ENCODE measurements at places on chromosomes 11 and 22. TPM values are rescaled to one million over a fixed set of nuclear protein-coding genes. Genes with fewer than 3 reads are reported as not detected.

Gene MS4A14
- not detected for total RNA-seq

Gene DENND5A
- total RNA-seq, result 57.7 TPM

Gene MS4A3
- not detected for total RNA-seq

Gene IRAG1
- total RNA-seq, result 0.13 TPM

Gene GDPD4
- total RNA-seq, result not detected

Gene MYOD1
- not detected for total RNA-seq

Gene SLC22A8
- not detected for total RNA-seq

- no peak for DNase-seq
Observed at GRCh38 chr22:44535362-44536095, 37.5 kb upstream of the RTL6 start.

DNA sequence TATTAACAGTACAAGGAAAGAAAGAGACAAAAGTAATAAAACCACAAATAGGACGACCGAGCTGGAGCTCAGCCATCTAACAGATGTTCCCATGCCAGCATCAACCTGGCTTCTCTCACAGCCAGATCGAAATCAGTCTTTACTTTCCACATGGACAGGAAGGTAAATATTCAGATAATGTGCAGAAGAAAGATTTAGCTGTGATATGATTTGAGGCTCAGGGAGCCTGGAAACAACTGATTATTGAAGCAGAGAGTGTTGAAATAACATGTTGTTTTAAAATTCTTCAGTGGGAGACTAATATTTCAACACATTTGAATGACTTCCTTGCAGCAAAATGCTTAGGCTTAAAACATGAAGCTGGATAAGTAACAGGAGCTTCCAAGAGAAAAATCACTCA, 546.8 kb downstream of the ETS1 start:
- DNase-seq, result no peak

DNA sequence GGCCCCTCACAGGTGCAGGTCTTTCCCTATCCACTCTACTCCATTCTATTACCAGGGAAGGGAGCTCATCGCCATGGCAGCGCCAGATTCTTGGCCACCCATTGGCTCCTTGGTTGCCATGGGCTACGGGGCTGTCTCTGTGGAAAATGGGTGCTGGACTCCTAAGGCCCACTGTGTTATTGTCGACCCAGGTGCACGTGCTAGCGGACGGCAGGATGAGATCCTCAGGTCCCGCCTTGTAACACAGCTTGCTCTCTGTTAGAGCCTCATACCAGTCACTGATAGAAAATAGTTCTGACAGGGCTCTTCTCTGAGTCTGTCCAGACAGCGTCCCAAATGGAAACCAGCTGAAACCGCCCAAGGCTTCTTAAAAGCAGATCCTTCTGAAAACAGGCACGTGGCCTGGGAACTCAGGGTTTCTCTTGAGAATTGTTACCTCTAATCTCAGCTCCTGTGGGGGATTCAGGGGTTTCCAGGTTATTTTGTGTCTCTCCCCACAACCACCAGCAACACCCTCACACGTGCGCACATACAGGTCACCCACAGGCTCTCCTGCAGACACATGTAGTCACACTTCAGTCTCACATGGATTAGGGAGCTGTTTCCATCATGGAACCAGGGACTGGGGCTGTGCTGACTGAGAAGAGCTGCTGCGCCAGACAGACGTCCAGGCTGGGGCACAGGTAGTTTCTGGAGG, 1.5 kb downstream of the TUB start:
- DNase-seq, result no peak

DNA sequence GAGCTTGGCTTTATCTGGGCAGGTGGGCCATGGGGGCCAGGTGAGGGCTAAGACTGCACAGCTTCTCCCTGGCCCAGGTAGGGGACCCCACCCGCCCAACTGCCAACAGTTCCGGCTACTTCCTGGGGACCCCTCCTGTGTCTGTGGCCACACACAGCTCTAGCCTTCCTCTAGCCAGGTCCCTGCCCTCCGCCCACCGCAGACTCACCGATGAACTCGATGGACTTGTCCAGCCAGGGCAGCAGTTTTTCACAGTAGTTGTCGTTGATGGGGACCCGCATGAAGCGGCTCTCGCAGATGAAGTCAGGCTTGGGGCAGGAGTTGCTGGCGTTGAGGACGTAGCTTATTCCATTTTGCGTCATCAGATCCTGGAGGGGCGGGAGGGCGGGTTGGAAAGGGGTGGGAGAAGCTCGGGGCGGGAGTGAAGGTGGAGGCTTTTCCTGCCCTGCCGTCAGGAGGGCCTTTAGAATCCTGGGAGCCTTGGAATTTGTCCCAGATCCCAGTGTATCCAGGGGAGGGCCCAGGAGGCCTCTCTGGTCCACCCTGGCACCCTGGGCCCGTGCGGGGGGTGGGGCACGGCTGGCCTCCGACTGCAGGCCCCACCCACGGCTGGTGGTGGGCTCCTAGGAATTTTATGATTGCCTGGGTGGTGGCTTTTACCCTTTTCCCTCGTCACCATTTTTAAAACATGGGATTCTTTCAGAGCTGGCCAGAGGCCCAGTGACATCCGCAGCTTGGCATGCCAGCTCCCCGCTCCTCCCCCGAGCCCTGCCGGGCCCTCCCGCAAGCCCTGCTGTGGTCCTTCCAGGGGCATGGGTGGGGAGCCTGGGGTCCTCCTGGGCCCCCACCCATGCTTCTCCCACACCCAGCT, 13.9 kb downstream of the DUSP8 start:
- DNase-seq, result no peak

GRCh38 chr11:67507864-67508485, at the start of gene CDK2AP2:
TSS of gene CDK2AP2 (minus strand) at chr11:67508162. CDS start at chr11:67508082, 80 bp downstream.
- peak; percentile 98 for DNase-seq

DNA sequence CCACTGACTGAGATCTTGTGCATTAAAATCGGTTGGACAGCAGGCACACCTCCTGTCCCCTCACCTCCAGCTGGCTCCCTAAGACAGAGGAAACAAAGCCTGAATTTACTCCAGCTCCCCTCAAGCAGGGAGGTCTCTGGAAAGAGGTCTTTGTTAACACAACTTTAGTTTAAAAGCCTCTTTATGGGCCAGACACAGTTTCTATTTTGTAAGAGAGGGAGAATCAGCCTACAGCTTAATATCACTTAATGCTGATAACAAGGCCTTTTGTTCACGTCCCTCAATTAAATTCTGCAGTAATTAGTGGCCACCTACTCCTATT, 36.3 kb downstream of the PLEKHA7 start:
- no peak for DNase-seq

- DNase-seq, result no peak
Observed at GRCh38 chr11:46237248-46238077, 40.0 kb upstream of the CREB3L1 start.

DNA sequence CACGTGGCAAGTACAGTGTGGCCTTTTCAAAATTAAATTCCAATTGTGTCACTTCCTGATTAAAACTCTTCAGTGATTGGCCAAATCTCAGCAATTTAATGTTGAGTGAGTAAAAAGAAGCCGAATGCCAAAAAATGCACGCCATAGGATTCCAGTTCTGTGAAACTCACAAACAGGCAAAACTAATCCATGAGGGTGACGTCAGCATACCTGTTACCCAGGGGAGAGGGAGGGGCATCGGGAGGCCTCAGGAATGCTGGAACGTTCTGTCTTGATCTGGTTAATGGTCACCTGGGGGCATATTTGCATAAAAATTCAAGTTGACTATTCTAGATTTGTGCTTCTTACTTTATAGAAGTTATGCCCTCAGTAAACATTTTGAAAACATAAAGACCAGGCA, 39.9 kb upstream of the RAB1B start:
- DNase-seq, result no peak

DNA sequence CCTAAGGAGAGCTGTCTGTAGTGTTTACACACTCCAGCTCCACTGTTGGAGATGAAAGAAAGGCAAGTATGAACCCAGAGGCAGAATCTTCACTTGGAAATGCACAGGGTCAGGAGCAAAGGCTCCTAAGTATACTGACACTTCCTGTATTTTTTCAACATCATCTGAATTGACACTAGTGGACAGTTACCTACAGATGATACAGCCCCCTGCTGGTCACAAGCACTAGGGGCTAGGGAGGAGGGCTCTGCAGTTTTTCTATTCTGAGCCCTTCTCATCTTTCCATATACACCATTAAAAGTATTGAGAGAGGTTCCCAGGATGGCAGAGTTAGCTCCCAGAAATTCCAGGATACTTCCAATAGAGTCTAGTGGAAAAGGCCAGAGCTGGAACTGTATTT, 290.3 kb upstream of the API5 start:
- peak; percentile 13 for DNase-seq

DNA sequence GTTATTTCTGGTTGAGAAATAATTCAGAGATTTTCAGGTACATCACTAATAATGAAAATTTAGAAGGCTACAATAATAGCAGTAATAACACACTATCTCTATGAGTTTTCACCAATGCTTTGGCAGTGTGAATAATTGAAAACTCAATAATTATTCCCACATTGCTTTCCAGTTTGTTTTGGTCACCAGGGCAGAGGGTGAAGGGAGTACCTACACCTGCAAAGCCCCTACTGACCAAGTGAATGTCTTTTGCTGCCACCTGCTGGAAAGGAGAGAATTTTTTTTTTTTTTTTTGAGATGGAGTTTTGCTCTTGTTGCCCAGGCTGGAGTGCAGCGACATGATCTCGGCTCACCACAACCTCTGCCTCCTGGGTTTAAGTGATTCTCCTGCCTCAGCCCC, 3.2 kb downstream of the NELL1 start:
- DNase-seq, result peak; percentile 18

- no peak for DNase-seq
Observed at GRCh38 chr11:8180469-8180868, 11.6 kb upstream of the RIC3 start.

DNA sequence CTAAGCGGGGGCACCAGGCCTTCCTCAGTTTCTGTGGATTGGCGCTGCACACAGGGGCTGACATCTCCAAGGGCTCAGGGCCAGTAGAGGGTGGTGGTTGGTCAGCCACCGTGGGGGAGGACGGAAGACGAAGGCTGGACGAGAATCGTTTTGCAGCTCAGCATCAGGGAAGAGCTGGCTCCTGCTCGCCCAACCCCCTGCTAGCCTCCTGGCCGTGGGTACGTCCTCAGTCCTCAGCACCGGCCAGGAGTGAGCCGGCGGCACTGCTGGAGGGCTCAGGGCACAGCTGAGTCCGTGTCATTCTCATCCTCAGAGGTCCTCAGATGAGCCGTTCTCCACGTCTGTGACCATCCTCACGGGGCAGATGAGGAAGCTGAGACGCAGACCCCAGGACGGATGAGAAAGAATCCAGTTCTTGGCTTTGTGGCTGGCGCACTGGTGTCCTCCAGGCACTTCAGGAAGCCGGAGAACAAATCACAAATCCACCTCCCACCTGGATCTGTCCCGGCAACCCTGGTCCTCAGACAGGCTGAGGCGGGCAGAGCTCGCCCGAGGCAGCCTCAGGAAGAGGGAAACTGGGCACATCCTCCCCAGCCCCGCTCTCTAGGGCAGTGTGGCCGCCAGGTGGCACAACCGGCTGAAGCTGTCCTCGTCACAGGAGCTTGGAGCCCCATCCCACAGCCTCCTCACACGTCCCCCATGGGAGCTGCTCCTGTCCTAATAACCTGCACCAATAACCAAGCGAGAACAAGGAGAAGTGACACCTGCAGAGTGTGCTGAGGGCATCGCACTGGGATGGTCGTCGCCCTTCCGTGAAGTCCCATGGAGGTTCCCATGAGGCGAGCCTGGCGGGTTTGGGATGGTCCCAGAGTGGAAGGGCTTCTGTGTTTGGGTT, 393.7 kb downstream of the BRD1 start:
- peak; percentile 10 for DNase-seq

DNA sequence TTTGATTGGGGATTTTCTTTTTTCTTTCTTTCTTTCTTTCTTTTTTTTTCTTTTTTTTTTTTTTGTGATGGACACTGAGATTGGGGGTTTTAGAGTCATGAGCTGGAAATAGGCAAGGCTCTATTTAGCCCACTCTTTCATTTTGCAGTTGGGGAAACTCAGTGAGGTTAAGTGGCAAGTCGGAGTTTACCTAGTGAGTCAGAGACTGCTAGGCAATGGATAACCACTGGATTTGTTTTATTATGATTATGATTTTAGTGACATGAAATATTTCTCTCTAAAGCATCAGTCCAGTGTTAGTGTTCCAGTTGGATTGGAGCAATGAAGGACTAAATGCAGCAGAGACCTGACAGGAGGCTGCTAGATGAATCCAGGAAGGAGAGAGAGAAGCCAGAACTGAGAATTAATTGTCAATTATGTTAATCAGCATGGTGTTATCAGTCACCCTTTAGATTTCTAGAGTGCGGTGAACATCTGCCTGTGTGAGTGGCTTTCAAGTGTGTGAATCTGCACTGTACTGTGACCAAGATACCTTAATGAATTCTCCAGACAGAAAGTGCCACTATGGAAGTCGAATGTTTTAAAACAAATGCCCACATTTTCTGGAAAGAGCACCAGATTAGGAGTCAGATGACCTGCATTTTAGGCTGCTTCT, 10.9 kb downstream of the BMAL1 start:
- DNase-seq, result no peak

DNA sequence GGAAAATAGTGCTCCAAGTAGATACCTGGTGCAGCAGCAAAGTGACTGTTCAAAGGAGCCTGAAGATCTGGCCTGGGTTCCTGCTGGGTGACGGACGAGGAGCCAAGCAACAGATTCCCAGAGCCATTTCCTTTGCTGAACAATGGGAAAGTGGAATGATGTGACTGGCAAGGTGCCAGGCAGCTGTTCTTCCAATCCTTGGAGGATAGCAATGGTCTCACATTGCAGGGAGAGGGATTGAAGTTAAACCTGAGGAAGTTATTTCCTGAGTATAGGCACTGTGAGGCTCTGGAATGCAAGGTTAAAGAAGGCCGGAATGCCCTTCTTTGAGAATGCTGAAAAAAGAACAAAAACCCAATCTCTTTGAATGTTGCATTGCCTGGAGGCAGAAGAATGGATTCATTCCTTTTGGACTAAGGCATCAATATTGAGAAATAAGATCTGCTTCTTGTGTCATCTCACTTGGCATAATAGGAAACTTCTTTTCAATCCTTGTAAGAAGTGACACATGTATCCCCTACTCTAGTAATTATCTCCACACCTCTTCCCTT, 223.8 kb downstream of the BLID start:
- DNase-seq, result no peak

GRCh38 chr22:45134313-45134712, 29.4 kb upstream of the NUP50 start:
- DNase-seq, result no peak

Measured in HepG2 (cell line).